ENCODE measurements at places on chromosomes 4 and X. TPM values are rescaled to one million over a fixed set of nuclear protein-coding genes. Genes with fewer than 3 reads are reported as not detected.

Gene PDS5A
- total RNA-seq, result 72.8 TPM

Gene COL4A5
- 547 TPM for total RNA-seq

- DNase-seq, result no peak
Observed at GRCh38 chr4:88793475-88793874, 95.8 kb upstream of the NAP1L5 start.

DNA sequence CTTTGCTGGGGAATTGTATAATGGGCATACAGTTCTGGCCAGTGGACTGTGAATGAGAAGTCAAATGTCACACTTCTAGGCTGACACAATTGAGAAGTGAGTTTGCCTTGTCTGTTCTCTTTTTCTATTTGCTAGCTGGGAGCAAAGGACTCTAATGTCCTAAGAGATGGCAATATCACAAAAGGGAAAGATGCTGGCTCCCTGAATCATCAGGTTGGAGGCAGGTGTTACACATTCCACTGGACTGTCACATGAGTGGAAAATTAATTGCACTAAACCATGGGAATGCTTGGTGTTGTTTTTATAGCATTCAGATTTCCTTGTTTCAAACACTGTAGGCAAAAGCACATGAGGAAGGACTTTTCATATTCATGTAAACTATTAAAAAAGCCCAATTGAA lies 388.3 kb downstream of the ADAM29 start:
- no peak for DNase-seq

DNA sequence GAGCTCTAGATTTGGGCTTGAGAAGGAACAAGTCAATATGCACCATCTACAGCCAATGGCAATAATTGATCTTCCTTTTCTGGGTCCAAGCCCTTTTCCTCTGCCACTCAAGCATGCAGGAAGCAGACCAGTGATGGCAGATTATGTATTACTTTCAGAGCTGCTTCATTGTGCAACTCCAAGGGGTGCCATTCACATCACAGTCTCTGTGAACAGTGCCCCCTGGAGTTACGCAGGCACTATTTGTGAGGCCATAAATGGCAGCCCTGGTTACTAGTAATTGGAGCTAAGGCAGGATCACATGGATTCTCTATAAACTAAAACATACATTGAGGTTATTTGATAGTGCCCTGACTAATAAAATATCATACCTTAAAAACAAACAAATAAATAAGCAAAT lies 313.4 kb upstream of the SLC7A11 start:
- no peak for DNase-seq

- DNase-seq, result no peak
Observed at GRCh38 chr4:138540056-138540800, 298.1 kb upstream of the SLC7A11 start.

DNA sequence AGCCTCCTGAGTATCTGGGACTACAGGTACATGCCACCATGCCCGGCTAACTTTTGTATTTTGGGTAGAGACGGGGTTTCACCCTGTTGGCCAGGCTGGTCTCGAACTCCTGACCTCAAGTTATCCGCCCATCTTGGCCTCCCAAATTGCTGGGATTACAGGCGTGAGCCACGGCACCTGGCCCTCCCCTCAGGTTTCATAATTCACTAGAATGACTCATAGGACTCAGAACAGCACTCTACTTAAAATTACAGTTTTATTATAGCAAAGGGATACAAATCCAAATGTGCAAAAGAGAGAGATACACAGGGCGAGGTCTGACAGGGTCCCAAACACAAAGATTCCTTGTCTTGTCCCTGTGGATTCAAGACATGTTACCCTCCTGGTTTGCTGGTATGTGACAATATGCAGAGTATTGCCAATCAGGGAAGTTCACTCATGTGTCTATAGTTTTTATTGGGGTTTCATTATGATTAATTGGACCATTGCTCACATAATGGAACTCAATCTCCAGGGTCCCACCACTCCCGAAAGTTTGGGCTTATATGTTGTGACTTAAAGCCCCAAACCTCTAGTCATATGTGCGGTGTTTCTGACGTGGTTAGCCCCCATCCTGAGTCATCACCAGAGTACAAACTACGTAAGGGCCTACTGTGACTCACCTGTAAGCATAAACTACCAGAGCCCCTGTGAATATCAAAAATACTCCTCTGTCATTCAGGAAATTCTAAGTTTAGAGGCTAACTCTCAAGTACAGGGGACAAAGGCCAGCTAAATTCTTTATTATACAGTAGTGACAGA lies 5.2 kb downstream of the YIPF6 start:
- no peak for DNase-seq

- peak; percentile 85 for DNase-seq
Observed at GRCh38 chr4:65669111-65670019, 924 bp downstream of the EPHA5 start.

DNA sequence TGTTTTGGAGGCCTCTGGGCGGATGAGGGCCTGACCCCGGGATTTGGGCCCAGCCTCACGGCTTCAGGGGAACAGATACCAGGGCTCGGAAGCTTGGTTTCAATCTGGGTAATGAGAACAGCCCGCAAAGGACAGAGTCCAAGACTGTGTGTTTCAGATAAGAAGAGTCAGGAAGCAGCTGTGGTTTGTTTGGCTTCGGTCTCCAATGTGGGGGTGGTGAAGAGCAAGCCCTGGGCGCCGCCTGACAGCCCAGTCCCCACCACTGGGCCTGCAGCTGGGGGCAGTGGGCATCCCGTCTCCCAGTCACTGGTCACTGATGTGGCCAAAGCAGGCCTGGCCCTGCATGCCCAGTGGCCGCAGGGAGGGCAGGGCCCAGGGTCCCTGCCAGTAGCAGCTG lies 9.1 kb downstream of the WFS1 start:
- DNase-seq, result no peak
